ENCODE measurements at places on chromosomes 2 and 18.

GRCh38 chr2:108447947-108448677, 894 bp upstream of the GCC2 start:
- no peak for DNase-seq

DNA sequence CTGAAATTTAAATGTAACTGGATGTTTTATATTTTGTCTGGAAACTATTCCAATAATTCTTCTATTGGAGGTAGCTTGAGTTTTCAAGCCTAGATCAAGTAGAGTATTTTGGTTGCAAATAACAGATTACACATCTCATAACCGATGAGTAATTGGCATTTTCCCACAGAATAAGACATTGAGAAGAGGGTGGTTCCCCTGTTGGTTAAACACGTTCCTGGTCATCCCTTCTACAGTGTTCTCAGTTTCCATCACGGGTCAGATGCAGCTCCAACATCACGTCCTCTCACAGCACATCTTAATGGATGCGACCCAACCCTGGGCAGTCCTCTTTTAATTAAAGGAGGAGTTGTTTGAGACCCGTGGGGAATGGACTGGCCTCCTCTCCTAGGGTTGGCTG, 149.0 kb upstream of the ZNF516 start:
- no peak for DNase-seq

DNA sequence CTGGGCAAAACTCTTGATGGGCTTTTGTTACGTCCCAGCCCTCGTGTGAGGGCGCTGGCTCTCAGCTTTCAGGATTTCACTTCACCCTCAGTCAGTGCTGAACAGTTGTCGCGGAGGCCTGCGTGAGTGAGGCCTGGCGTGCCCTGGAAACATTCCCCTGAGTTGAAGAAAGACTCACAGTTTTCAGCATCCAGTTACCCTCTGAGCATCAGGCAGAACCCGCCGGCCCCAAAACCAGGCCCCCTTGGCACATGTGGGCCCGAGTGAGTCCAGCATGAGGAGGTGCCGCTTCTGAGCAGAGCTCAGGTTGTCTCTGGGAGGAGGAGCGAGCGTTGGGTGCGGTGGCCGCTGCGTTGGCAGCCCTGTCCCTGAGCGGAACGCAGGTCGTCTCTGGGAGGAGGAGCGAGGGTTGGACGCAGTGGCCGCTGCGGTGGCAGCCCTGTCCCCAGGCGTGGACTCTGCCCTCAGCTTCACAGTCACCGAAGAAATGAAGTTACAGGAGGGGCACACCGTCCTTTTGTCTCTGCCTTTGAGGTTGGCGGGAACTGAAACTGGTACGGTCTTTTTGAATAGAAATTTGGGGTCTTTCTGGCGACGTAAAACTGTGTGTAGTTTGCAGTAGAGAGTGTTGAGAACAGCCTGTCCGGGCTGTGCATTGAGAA, at the start of gene NEU4:
TSS of gene NEU4 (plus strand) at position 473 of the 662 bp plus-strand sequence. CDS start 5,292 bp downstream, outside the sequence.
- DNase-seq = peak; percentile 90

GRCh38 chr2:195659114-195659513, 2.1 kb downstream of the SLC39A10 start:
- no peak for DNase-seq

- DNase-seq = no peak
Measured at GRCh38 chr2:1721706-1722646, 22.3 kb downstream of the PXDN start.

- DNase-seq = no peak
Measured at GRCh38 chr2:88698027-88698413, 6.5 kb downstream of the RPIA start.

DNA sequence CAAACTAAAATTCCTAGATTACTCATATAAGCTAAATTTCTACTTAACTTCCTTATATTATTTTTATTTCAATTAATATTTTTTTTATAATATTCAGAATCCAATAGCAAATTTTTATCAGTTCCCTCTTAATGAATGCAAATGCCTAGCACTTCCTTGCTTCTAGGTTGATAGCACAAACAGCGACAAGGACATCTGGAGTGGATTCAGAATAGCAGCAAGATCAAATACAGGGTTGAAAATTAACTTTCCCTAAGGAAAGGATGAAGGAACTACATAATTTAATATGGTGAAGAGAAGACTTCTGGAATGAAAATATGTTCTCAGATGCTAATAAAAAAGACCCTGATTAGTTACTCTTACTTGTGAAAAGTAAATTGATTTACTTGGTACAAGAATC, 64.5 kb downstream of the PIGN start:
- no peak for DNase-seq

- no peak for DNase-seq
Measured at GRCh38 chr2:148623086-148623485, 21.5 kb upstream of the EPC2 start.

DNA sequence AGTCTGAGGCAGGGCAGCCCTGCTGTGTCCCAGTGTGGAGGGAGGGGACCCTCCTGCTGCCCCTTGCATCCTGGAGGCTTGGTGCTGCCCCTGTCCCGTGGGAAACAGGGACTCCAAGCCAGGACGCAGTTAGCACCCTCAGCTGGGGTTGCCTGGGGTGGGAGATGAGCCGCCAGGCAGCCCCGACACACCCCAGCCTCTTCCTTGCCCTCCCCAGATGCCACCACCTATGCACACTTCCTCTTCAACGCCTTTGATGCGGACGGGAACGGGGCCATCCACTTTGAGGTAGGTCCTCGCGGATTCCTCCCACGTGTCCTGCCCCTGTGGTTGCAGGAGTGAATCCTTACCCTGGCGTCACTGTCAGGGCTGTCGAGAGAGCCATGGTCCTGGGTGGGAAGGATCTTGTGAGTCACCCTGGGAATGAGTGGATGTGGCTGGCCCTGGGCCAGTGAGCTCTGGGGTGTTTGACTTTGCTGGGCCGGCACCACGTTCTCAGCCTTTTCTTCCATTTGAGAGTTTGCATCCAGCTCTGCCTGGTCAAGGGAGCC, 27.5 kb upstream of the FAHD2A start:
- DNase-seq = no peak

GRCh38 chr2:198597648-198598047, 793.3 kb downstream of the PLCL1 start:
- peak; percentile 36 for DNase-seq

GRCh38 chr2:204695506-204695905, 150.2 kb downstream of the PARD3B start:
- no peak for DNase-seq

DNA sequence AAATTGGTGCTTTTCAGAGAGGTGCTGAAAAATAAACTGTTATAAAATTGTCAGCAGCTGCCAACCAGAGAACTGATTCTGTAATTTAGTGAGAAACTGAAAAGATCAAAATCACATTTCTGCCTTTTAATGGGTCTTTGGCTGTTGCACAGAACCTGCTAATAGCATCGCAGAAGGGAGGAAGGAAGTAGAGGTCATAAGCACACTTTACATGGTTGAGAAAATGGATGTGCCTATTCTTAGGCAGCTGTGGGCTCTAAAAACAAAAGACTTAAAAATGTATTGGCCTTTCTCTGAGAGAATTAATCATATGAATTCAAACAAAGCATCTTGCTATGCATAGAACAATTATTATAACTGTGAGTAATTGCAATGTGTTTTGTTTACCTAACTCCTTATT, 1186.9 kb downstream of the DSC3 start:
- DNase-seq = no peak

DNA sequence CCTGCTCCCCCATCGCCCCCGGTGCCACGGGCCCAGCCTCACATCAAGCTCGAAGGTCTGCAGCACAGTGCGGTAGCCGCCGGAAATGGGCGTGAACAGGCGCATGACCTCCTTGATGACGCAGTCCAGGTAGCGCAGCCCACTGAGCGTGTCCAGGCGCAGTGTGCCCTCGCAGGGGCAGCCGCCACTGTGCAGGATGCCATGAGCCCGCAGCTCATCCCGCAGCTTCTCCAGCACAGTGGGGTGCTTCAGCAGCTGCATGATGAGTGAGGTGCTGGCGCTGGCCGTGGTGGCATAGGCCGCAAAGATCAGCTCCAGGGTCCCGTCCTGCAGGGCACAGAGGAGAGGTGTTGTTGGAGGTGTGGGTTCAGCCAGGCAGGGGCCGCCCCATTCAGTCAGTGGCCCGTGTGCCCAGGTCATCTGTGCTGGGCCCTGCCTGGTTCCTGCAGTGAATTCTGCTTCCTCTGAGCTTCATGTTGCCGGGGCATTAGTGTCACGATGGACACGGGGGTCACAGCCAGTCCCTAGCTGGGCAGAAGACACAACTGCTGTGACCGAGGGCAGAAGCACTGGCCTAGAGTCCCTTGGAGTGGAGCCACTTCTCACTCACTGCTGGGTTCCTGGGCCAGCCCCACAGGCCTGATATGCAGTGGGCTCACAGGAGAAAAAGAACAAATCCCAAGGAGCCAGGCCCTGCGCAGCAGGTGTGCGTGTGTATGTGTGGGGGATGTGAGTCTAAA, 14.5 kb downstream of the CYP26B1 start:
- no peak for DNase-seq

GRCh38 chr2:43152186-43152585, 74.2 kb downstream of the ZFP36L2 start:
- DNase-seq = no peak

DNA sequence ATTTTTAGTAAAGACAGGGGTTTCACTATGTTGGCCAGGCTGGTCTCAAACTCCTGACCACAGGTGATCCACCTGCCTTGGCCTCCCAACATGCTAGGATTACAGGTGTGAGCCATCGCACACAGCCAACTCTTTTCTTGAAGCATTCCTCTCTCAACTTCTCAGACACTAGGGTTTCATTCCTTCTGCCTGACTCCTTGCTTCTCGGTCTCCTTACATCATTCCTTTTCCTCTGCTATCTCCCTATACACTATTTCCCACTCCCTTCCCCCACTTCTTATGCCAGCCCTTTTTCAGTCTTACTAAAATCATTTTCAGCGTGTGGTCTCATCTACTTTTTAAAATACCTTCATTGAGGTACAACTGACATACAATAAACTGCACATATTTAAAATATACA, 6.1 kb downstream of the SOS1 start:
- no peak for DNase-seq

DNA sequence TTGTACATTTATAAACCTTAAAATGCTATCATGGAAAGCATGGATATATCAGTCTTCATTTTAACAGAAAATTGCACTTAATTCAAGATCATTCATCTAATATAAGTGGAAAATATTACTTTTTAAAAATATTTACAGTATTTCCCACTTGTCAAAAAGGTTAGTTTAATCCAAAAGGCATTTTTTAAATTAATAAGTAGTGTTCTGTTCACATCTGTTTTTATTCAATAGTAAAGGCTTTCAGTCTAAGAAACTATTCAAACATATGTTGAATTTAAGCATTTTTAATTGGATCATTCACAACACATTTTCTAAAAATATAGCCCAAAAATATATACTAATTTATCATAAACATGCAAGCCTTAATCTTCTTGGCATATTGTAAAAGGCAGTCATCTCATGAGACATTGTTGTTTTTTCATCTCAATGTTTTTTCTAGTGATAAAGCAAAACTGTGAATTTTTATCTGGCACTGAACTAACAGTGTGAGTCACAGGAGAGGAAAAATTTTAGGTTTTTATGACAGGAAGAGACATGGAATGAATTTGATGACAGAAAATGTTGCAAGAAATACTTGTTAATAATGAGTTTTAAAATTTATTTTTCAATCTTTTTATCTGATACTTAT, 1642.5 kb upstream of the TMEFF2 start:
- no peak for DNase-seq

- peak; percentile 68 for DNase-seq
Measured at GRCh38 chr2:222796413-222797103, 64.3 kb upstream of the ACSL3 start.

DNA sequence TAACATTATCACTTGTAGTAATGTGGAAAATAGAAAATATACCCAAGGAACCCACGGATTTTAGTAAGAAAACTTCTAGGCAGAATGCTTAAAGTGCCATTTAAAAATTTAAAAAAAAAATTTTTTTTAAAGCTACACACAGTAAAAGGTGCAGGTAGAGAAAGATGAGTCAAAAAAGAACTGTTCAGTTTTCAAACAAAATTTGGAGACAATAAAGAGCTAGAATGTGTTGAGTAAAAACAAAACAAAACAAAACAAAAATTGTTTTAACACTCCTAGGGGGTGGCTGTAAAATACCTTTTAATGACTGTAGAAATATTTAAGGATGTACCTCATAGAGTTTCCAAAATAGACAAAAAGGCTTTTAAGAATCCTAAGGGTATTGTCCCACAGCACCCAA, 212.0 kb downstream of the TGIF1 start:
- no peak for DNase-seq

DNA sequence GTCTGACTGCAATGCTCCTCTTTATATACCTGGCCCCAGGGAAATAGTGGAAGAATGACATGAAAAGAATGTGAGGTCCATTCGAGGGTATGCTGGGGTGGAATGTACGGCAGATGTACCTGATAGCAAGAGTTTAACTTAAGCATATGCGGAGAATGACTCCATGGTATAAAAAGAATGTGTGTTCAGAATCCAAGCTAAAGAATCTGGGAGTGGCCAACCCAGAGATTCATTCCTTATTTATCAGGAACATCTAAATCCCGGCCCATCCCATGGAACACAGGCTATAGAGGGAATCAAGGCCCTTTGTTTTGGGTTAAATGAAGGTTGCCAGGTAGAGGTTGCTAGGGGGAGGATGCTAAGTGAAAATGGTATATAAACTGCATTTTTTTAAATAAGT, 150.0 kb downstream of the ZNF385B start:
- DNase-seq = no peak

DNA sequence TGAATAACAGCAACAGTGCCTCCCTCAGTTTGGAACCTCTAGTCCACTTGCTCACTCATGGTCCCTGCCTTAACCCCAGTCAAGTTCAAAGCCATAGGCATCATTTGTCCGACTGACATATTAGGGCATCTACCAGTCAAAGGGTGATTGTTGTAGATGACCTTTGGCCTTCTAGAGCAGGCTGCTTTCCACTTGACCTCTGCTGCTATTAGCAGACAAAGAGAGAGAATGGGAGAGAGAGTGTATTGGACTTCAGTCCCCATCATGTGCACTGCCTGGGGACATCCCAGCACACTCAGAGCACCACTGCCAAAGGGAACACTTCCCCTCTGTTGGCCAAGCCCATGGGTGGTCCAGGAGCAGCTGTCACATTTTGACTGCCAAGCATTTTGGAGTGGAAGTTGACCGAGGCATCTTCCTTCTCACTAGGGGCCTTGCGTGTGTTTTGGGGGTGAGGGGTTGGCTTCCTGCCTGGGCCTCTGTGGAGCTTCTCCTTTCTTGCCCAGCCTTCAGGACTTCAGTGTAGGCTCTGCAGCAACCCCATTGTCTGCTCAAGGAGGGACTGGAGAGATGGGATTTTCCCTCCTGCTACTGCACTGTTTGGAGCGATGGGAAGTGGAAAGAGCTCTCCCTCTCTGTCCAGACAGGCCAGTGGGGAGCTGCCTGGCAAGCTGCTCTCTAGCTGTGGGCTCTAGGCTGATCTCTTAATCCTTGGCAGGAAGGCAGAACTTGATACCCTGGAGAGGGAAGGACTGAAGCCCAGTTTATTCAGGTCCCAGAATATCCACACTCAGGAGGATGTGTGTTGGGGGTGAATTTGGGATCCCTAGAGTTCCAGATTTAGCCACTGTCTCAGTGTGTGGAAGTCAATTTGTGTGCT, 68.1 kb downstream of the TMEM247 start:
- DNase-seq = peak; percentile 33

- no peak for DNase-seq
Measured at GRCh38 chr2:190482451-190482850, 52.1 kb downstream of the NEMP2 start.

- DNase-seq = no peak
Measured at GRCh38 chr18:7872569-7872968, 305.5 kb downstream of the PTPRM start.

All from colonic mucosa (tissue), 4 donors.